ENCODE measurements at places on chromosomes 12 and 14.
A peak's percentile ranks its signal among the peaks of the same experiment; 100 is the strongest.

DNA sequence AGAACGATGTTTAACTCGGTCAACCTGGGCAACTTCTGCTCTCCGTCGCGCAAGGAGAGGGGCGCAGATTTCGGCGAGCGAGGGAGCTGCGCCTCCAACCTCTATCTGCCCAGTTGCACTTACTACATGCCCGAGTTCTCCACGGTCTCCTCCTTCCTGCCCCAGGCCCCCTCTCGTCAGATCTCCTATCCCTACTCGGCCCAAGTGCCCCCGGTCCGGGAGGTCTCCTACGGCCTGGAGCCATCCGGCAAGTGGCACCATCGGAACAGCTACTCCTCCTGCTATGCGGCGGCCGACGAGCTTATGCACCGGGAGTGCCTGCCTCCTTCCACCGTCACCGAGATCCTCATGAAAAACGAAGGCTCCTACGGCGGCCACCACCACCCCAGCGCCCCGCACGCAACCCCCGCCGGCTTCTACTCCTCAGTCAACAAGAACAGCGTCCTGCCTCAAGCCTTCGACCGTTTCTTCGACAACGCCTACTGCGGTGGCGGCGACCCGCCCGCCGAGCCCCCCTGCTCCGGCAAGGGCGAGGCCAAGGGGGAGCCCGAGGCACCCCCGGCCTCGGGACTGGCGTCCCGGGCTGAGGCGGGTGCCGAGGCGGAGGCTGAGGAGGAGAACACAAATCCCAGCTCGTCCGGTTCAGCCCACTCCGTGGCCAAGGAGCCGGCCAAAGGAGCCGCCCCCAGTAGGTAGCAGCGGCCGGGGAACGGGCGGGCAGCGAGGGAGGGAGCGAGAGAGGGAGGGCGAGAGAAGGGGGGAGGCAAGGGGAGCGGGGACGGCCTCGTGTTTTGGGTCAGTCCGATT, 513 bp downstream of the HOXC11 start:
- DNase-seq, result no peak

DNA sequence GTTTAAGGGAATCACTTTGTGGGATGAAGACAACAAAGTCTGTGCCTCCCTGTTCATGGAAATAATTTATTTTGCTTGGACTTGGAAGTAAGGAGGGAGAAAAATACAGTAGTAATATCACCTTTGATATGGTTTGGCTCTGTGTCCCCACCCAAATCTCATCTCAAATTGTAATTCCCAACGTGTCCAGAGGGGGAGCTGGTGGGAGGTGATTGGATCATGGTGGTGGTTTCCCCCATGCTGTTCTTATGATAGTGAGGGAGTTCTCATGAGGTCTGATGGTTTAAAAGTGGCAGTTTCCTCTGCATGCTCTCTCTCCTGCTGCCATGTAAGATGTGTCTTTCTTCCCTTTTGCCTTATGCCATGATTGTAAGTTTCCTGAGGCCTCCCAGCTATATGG, 460.7 kb downstream of the NOVA1 start:
- no peak for DNase-seq

DNA sequence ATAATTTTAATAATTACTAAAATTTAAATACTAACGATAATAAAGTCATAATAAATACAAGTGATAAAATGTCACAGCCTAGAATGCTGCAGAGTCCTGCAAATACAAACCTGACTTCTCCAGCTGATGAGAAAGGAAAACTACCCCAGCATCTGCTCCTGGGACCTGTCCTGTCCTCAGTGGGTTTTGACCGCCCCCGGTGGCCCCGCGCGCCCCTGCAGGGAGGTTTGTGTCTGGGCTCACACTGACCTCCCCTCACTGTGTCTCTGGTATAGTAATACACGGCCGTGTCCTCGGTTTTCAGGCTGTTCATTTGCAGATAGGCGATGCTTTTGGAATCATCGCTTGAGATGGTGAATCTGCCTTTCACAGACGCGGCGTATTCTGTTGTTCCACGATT, 1139.4 kb downstream of the TMEM121 start:
- no peak for DNase-seq

GRCh38 chr12:110105159-110105558, 19.0 kb upstream of the IFT81 start:
- DNase-seq, result no peak

GRCh38 chr14:42508209-42508946, 901.7 kb downstream of the LRFN5 start:
- DNase-seq, result no peak

GRCh38 chr12:55001198-55001868, 16.8 kb upstream of the TESPA1 start:
- no peak for DNase-seq

DNA sequence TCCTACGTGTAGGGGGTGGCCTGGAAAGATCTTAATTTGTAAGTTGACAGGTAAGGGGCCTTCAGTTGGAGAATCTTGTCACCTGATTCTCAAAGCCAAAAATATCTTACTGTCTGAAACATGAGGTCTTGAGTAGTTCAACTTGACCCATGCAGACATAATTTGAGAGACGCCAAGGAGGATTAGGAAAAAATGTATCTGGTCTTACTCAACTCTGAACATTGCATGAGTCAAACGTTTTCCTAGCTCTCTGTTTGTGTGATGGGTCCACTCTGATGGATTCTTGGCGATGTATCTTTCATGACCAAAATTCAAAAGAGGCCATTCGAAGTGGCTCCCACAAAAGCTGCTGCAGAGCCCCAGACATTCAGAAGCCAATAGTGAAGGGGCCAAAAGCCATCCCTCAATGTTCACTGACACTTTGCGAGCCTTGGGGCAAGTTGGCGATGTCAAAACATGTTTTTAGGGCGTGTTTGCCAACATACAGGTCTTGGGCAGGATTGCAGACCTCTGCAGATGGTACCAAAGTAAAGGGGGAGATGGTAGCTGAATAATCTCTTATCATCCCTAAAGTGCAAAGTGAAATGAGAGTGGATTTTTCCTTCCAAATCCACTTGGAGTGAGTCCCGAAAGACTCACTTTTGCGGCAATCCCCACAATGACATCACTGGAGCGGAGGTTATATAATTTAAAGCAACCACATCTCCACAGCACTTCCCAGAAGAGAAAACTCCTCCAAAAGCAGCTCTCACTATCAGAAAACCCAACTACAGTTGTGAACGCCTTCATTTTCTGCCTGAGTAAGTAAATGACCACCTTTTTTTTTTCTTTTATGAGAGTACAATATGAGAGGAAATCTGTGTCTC, at the start of gene BDKRB1:
Gene BDKRB1 (plus strand): TSS at position 710 of the 866 bp plus-strand sequence. CDS start 7,473 bp downstream, outside the sequence.
- DNase-seq, result peak; percentile 96

DNA sequence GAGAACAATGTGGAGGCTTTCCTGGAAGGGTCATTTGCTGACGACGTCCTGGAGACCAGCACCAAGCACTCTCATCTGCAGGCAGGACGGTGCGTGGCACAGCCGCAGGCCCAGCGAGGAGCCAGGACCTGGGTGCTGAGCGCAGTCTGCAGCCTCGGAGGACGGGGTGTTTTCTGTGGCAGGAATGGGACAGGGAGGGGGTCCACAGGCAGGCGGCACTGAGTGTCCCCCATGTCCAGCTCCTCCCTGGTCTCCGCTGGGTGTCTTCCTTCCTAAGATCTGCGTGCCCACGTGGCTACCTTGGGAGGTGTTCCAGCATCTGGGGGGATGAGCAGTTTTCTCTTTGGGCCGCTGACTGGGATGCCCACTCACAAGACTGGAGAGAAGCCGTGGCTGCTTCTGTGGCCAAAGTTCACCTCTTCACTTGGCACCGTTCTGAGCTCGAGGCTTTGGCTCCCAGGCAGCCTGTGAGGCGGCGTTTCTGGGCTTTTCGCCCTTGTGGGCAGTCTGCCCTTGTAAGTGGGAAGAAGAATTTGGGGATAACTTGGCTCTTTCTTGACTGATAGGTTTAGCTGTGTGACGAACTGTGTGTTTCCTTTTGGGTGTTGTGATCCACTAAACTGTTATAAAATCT, 72.2 kb downstream of the NOC4L start:
- DNase-seq, result no peak

All from fibroblast of villous mesenchyme (primary cell).